ENCODE measurements at places on chromosomes 1 and 21. TPM values are rescaled to one million over a fixed set of nuclear protein-coding genes. Genes with fewer than 3 reads are reported as not detected.
A peak's percentile ranks its signal among the peaks of the same experiment; 100 is the strongest.

DNA sequence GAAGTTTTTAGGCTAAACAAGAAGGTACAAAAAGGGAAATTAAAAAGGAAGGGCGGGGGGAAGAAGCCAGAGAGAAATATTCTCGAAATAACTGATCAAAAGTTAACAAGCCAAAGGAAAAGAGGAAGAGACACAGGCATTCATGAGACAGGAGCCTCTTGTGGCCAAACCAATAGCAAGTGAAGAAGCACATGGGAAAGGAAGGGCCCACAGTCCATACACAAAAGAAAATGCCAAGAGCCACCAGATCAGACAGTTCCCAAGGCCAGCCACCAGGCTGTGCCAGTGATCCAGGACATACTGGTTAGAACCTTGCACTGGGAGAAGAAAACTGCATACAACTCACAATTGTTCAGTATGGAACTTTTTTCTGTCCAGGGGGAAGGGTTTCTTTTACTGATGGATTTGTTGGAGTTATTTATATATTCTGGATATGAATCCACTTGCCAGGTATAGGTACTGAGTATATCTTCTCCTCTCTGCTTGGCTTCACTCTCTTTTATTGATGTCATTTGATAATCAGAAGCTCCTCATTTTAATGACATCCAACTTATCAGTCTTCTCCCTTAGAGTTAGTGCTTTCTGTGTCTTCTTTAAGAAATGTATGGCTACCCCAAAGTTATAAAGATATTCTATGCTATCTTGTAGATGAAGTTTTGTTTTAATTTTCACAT is 76.8 kb downstream of the CD46 start:
- DNase-seq, result peak; percentile 53

DNA sequence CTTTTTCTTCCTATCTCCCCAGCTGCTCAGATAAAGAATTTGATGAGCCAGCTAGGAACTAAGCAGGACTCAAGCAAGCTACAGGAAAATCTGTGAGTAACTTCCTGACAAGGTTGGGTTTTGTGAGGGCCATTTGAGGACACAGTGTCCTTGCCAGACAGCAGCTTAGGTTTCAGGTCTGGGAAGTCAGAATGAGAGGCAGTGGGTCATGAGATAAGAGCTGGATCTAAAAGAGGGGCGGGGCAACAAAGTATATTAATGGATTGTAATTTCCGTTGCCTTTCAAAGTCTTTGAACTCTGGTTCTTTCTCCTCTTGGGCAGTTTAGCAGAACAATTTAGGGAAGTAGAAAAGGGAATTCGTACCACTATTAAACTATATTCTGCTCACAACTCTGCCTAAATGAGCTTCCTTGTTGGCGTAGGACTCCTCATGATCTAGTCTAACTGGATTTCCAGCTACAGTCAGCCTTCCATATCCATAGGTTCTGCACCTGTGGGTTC is 16.6 kb downstream of the STX12 start:
- no peak for DNase-seq

The AHCYL1 gene
- total RNA-seq, result 23.0 TPM

The NID1 gene
- total RNA-seq, result 0.30 TPM

Data from T-cell (primary cell).